ENCODE measurements at places on chromosomes 5 and 9.

DNA sequence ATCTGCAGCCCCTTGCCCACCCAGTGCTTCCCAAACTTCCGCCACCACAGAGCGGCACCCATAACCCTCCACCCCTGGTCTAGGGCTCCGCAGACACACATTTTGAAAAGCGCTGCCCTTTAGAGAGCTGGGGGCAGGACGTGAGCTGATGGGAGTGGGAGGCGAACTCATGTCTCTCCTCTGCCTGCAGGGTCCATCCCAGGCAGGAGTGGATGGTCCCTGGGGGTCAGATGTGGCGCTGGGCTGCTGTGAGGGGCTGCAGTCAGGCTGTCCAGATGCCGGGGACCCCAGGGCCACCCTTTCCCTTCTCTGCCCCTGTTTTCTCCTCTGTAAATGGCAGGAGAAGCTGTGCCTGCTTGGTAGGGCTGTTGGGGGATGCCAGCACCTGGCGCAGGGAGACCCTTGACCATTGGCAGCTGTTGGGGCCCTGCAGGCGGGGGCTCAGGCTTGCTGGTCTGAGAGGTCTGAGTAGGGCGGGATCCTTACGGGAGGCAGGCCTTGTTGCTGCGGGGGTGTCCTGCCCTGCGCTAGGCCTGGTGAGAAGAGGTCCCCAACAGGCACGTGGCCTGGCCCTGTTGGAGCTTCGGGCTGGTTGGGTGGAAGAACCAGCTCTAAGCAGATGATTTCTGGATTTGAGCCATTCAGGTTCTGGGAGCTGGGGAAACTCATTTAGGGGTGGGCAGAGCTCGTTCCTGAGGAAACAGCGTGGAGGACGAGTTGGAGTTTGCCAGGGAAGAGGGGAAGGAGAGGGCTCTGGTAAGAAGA, 10.3 kb upstream of the RNU6ATAC start:
- no peak for DNase-seq

DNA sequence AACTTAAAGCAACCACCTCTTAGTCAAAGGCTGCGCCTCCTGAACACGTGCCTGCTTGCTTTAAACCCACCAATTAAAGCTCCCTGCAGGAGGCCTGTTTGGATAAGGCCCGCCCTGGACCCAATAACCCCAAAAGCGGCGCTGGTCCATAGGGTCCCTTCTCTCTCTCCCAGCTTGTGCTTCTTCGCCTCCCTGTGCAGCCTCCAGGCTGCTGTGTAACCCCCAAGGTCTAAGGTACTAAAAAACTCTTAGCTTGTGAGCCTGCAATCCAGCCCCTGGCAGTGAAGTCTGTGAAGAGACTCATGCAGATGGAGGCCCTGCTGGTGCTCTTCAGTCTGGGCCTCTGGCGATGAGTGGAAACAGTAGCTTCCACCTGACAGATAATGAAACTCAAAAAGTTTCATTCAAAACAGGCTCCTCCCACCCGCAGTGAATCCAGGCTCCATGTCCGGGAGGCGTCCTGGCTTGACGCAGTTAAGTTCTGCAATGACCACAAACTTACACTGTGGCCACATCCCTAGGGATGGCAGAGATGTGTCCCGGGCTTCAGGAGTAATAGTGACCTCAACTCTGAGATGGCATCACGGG, 97.3 kb downstream of the PRRT1B start:
- no peak for DNase-seq

DNA sequence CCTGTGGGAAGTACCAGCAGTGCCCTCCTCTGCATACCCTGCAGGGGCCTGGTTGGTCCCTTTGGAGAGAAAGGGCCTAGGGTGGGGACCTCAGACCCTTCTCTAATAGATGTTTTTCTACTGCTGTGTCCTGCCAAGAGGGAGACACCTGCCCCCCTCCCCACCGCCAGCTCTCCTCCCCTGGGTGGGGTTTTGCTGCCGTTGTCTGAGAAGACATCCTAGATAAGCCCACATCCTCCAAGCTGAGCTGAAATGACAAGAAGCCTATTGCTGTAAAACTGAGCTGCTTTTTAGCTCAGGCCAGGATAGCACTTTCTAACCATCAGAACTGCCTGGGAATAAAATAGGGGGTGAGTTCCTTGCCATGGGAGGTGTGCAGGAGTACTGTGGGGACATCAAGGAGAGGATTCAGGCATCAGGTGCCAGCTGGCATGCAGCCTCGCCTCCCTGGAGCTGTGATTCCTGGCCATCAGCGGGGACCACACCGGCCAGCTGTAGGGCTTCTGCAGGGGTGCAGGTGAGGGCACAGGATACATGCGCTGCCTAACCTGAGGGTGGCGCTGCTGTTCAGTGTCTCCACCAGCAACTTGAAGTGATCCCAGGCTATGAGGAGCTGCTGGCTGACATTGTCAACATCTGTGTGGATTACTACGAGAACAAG, 37.9 kb downstream of the CYFIP2 start:
- no peak for DNase-seq

GRCh38 chr5:13987843-13988464, 43.5 kb upstream of the DNAH5 start:
- DNase-seq = peak; percentile 72

DNA sequence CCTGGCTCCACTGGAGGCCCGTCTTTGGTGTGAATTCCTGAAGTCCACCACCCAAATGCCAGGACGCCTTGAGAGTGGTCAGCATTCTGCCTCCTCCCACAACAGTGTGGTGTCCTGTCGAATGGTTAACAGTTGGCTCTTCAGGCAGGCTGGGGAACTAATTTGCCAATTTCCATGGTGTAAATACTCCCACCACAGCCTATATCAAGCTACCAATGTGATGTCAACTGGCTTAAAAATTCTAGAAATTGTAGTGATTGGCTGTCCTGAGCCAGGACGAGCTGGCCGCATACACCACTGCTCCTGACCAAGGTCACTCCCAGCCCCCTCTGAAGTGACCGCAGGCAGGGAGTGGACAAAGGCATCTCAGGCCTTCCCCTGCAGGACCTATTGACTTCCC, 11.1 kb downstream of the UNC5A start:
- no peak for DNase-seq

DNA sequence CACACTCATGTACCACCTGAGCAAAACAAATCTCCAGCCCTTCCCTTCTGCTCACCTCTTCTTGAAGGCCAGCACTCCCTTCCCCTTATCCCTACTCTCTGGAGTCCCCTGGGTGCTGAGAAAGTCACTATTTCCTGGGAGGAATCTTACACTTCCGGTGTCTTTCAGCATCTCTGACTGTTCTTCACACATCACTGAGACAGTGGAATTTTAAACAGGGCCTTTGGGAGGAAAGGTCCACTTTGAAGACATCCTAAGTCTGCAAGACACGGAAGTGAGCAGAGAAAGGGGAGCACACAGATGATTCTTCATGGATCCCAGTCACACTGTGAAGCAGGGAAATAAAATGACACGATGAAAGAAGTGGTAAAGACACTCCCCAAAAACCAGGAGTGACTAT, 25.6 kb downstream of the FRMD3 start:
- no peak for DNase-seq

GRCh38 chr9:114511978-114512874, 7.0 kb upstream of the WHRN start:
- DNase-seq = no peak

DNA sequence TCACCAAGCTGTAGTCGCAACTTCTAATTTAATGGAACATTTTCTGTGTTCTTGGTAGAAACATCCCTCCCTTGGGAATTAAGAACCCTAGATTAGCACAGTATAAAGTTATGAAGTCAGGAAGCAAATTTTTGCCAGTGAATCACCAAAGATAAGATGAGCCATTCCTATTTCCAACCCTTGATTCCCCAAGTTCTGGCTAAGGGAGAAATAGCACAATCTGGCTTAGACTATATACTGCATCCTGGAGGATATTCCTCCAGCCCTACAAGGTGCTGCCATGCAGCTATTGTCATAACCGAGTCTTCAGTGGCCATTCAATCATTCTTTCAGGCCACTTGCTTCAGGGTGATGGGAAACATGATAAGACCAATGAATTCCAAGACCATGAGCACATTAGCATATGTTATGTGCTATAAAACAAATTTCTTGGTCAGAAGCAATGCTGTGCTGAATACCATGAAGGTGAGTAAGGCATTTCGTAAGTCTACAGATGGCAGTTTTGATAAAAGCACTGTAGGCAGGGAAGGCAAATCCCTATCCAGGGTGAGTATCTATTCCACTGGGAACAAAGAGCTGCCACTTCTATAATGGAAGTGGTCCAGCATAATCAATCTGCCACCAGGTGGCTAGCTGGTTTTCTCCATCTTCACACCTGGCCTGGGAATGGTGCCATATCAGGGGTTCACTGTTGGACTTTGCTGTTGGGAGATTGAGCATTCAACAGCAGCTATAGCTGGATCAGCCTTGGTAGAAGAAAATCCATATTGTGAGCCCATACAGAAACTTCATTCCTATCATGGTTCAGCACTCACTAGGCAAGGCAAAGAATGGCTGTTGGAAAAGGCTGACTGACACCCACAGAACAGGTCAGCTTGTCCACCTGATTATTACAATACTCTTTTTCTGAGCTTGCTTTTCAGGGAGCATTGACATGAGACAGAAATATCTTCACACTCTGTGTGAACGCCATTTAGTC, 19.6 kb upstream of the ARL15 start:
- no peak for DNase-seq

DNA sequence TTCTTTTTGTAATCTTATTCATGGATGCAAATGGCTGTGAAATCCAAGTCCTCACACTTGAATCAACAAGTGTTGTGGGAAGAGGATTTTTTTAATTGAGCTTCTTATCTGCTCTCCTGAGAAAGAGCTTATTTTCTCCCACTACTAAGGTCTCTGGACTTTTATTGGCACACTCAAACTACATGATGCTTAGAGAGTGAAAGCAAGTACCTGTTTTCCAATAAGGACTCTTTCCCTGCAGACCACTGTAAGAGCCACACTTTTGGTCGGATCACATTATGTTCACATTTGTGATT, 546.4 kb upstream of the ARRDC3 start:
- no peak for DNase-seq

DNA sequence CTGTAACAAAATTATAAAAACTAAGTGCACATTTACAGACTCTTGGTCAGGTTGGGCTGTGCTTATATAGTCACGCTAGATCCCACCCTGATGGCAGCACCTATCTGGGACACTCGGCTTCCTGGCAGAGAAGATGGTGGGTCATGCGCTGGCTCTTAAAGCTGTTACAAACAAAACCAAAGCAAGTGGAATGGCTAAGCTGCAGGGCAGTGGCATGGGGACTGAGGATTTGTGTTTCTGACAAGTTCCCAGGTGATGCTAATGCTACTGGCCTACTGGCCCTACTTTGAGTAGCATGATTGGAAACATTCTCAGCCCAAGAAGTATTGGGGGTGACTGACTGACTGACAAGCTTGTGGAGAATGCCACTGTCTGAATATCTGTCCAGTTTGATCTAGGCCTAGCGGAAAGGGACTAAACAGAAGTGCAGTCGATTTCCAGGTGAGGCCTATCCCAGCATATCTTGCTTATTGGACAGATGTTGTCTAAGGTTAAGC, 8.3 kb downstream of the BTF3 start:
- no peak for DNase-seq

DNA sequence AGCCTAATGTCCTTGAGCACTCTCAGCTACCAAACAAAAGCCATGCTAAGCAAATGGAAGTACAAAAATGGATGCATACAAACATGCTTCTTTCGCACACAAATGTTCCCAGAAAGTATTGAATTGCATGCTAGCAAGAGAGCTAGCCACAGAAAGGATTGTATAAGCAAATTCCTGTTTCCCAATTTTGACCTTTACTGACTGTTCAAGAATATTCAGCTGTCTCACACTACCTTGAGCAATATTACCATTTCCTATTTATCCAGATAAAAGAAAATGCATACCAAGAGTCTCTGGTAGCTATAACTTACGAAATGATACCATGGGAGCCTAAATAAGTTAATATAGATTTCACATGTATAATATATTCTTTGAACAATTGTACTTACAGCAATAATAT, 264.6 kb downstream of the TMEM167A start:
- no peak for DNase-seq

GRCh38 chr5:10695759-10696543, 65.1 kb downstream of the DAP start:
- no peak for DNase-seq

GRCh38 chr5:152288917-152289595, 116.0 kb downstream of the NMUR2 start:
- no peak for DNase-seq

GRCh38 chr5:14728459-14728938, 64.0 kb downstream of the OTULIN start:
- DNase-seq = no peak

GRCh38 chr9:68547417-68547816, 6.7 kb upstream of the TMEM252 start:
- DNase-seq = no peak

DNA sequence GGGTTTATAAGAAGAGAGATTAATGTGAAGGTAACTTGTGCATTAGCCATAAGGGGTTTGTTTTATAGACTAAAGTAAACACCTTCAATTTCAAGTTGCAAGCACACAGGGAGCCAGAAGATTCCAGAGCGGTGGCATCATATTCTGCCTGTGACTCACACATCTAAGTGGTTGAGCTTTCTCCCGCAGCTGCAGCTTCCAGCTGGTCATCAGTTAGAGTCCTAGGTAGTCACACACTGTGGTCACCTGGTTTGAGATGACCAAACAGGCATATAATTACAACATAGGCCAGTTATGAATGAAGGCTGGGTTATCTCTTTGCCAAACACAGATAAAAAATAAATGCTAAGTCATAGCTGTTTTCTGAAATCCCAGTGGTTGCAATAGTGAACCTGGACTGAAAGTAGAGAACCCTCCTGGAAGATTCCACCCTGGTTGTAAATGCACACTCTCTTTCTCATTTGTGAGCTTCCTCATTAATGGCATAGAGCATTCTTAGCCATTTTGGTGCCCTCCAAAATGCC, 171.3 kb downstream of the GDNF start:
- peak; percentile 97 for DNase-seq

GRCh38 chr5:142242272-142242671, 82.5 kb downstream of the SPRY4 start:
- no peak for DNase-seq

GRCh38 chr9:109297899-109298298, 23.0 kb downstream of the EPB41L4B start:
- no peak for DNase-seq

DNA sequence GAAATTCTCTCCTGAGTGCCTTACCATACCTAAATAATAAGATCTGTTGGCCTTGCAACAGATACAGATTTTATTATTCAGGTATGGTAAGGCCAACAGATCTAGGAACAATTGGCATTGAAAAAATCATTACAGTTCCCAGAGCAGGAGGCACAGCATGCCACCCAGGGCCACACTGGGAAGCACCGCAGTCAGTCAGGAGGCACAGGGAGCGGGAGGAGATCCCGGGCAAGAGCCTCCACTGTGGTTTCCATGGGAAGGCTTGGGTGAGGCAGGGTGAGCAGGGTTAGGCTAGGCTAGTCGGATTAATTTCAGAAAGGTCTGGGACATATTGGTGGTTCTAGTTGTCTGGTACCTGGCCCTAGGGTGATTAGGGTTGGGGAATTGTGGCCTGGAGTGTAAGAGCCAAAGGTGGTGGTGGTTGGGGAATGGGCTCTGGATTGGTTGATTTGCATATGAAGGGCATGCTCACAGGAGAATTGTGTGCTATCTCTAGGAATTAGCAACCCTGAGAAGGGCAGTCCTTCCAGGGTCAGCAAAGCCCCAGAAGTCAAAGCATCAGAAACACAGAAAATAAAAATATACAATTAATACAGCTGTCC, 111.4 kb downstream of the PDE8B start:
- DNase-seq = no peak

GRCh38 chr5:83510260-83510659, 38.7 kb downstream of the VCAN start:
- no peak for DNase-seq

- DNase-seq = no peak
Observed at GRCh38 chr5:156543348-156544145, 216.6 kb downstream of the SGCD start.
